Activated CD4-positive, alpha-beta T cell treated with anti-CD3 and anti-CD28 coated beads, Interleukin-2, amount 50 U/mL, for 48 hours (primary cell): ENCODE measurements at places on chromosomes 5 and 9.

DNA sequence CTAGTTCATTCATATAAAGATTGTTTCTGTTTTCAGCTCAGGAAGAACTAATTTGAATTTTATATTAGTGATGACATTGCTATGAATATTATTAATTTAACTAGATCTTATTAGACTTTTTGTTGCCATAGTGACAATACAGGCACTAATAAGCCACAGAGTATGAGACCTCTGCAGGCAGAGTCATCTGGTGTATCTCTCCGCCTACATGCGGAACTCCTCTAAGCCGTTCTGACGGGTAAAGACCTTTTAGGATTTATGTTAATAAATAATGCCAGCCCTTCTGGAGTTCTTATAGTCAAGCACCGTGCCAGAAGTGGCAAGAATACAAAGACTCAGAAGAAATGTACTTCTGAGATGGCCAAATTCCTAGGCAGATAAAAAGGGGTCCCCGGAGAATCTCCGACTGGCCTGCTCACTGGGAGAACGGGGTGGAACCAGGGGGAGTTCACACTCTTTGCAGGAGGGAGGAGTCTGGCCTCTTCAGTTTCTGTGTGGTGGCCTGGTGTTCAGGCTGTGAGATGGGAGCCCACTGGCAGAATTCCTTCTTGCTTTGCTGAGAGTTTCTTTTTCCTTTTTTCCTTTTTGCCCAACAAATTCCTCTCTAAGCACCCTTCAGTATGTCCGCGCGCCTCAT, 85.1 kb upstream of the IL12B start:
- DNase-seq: no peak

DNA sequence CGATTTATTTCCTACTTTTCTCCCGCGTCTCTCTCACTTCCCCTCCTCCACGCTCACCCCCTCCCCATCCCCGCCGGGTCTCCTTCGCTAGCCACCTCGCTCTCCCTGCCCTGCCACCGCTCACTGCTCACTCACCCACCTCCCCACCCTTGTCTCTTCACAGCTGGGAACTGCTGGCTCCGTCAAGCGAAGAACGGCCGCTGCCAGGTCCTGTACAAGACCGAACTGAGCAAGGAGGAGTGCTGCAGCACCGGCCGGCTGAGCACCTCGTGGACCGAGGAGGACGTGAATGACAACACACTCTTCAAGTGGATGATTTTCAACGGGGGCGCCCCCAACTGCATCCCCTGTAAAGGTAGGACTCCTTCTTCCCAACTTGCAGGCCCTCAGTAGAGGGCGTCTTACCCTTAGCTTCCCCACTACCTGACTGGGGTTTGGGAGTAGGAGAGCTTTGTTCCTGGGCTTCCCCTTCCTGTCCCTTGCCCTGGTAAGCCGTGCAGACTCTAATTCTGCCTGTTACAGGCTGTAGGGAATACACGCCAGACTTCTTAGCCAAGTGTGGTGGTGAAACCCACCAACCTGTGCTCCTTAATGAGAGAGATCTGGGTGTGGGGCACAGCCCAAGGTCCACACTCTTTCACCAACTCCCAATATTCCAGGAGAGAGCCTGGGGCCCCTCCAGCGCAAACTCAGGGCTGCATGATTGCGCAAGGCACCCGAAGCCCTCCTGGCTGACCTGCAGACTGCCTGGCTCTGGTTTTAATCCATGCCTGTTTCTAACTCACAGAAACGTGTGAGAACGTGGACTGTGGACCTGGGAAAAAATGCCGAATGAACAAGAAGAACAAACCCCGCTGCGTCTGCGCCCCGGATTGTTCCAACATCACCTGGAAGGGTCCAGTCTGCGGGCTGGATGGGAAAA, 2.5 kb downstream of the FST start:
- DNase-seq: peak; percentile 26

GRCh38 chr9:136697146-136697820, 10.0 kb upstream of the AGPAT2 start:
- DNase-seq: no peak

DNA sequence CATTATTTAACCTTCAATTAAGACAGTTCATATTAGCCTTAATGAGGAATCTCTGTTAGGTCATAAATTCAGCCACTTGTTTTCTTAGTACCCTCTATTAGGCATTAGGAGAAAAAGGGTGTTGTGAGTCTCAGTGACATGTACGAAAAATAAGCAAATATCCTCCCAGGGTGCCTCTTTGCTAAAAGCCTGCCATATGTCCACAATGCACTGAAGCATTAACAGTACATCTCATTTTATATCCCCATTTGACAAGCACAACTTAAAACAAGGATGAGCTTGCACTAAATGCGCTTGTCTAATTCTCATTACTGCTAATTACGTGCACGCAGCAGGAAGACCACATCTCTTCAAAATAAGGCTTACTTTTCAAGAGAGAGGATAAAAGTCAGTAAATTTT, 48.4 kb upstream of the SRFBP1 start:
- no peak for DNase-seq

GRCh38 chr9:95459851-95460517, 56.8 kb downstream of the PTCH1 start:
- no peak for DNase-seq

DNA sequence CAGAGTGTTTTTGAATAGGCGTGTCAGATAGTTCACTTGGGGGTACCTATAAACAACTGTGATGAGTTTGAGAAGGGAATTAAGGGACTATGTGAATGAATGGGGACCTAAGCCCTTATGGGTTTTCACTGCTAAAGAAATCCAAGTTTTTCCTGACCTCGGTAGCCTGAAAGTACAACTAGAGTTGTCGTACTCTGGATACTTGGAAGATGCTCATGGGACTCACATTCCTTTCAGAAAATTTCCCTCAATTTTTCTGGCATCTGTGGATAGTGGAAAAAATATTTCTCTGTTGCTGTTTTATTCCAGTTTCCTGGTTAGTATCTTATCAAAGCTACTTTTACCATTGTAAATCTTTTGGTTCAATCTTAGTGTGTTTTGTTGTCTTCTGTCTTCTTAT, 1112.3 kb upstream of the SEMA6A start:
- DNase-seq: no peak
